ENCODE measurements at places on chromosomes 6 and 20.

DNA sequence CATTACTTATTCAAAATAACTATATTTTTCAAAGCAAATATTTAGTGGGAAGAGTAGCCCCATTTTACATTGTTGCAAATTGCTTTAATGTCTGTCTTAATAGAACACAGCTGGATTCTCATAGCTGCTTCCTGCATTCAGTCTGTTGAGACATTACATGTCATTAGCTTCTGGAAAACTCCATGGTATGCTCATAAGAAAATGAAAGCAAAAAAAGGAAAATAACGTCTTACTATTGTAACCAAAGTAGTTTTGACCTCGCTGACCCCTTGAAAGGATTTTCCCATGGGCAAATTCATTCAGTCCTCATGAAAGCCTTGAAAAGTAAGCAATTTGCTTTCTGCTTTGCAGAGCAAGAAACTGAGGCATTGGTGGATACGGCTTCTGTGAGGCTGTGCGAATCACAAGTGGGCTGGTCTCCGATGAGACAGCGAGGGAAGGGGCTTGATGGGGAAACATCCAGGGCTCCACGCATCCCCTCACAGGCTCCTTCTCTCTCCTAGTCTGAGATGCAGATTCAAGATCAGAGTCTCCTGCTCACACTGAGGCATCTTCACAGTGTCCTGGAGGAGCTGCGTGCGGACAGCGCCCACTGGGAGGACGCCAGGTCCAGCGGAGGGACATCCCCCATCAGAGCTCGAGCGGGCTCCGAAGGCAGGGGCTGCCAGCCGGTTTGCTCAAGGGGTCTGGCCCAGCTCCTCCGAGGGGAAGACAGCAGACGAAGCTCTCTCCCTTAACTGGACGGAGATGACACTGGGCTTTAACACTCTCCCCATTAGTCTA, 3.3 kb downstream of the C20orf202 start:
- DNase-seq = no peak

- DNase-seq = no peak
Observed at GRCh38 chr20:45467861-45468260, 1.7 kb upstream of the WFDC2 start.

- DNase-seq = no peak
Observed at GRCh38 chr6:105077596-105078385, 102.0 kb downstream of the POPDC3 start.

DNA sequence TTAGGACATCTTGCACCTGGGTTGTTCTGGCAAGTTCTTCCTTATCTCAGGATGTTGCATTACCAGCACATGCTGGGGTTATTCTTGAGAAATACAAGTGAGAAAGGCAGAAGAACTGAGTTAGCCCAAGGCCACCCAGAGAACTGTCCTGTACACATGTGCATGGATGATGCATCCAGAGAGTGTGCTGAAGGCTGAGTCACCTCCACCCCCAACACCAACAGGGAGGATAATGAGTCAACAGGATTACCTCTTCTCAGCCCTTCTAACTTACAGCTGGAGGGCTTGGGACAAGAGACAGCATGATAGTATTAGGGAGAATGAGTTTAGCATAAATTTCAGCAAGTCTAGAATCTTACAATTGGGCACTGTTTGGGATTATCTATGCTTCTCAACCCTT, 8.5 kb downstream of the SCGN start:
- no peak for DNase-seq

- DNase-seq = no peak
Observed at GRCh38 chr20:25272223-25273000, 24.5 kb downstream of the PYGB start.

- DNase-seq = no peak
Observed at GRCh38 chr6:44495036-44495901, 107.8 kb downstream of the CDC5L start.

- DNase-seq = no peak
Observed at GRCh38 chr20:5835321-5835821, 85.2 kb downstream of the SHLD1 start.

GRCh38 chr6:2651536-2651935, 99.2 kb downstream of the MYLK4 start:
- no peak for DNase-seq

DNA sequence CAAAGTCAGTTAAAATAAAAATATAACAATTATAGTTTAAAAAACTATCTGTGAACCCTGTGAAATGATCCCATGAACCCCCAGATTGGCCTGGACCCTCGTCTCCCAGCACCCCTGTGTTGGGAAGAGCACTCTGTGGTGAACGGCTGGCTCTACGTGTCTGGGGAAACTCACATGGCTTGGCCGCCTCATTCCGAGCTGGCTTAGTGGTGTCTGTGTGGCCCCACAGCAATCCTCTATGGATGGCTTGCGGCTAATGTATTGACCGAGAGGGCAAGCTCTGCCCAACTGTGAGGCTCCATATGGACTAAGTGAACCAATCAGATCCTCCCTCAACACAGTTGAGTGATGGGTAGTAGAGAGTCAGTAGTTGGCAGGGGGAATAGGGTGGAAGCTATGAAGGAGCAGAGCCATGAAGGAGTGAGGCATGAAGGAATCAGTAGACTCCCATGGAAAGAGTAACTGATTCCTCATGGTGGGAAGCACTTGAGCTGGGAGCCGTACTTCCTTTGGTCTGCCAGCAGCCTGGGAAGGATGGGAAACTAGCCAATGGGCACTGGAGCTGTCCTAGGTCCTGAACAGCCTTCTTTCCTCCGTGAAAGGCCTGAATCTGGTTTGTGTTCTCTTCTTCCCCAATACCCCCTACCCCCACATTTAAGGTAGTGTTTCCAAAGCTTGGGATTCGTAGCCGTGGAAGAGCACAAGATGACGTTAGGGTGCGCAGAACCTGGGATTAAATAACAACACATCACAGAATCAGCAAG, 21.6 kb upstream of the ZNF831 start:
- DNase-seq = peak; percentile 34

DNA sequence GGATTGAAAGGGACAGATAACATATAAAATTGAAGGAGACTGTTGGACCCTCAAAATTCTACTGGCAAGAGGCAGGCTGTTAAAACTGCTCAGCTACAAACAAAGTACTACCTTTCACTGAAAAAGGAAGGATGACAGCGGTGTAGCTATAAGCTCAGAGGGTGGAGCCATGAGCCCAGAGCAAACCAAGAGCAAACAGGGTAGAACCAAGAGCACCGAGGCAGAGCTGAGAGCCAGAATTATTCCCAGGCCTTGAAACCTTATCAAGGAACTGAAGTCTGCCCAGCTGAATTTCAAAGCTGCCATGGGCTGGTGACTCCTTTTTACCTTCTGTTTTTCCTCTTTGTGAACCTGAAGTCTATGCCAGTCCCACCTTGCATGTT, 74.7 kb upstream of the SLC4A11 start:
- no peak for DNase-seq

GRCh38 chr6:167663316-167663715, 163.4 kb upstream of the AFDN start:
- no peak for DNase-seq

- DNase-seq = no peak
Observed at GRCh38 chr6:96917098-96917497, 7.4 kb upstream of the KLHL32 start.

DNA sequence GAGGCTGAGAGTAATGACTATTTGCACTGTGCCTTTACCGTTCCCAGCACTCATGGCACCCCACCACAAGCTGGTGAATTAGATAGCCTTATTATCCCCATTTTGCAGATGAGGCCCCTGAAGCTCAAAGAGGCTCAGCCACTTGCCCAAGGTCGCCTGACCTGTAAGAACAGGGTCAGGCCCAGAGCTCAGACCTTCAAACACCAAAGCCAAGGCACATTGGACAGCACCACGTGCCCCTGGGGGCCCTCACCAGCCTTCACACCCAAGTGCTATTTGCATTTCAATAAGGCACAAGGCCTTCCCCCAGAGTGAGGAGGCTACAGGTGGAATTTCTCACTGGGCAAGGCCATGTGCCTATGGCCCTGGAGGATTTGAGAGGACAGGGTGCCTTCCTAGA, 14.2 kb upstream of the C6orf132 start:
- no peak for DNase-seq

GRCh38 chr6:151808371-151809241, 1.1 kb downstream of the ESR1 start:
- DNase-seq = peak; percentile 43

Measured in HEK293T (cell line).